Inflammatory macrophage treated with lipopolysaccharide for 1 hour (primary cell): ENCODE measurements at places on chromosomes 1 and 21.

GRCh38 chr1:178506177-178506576 lies 6.7 kb upstream of the TEX35 start:
- no peak for DNase-seq

DNA sequence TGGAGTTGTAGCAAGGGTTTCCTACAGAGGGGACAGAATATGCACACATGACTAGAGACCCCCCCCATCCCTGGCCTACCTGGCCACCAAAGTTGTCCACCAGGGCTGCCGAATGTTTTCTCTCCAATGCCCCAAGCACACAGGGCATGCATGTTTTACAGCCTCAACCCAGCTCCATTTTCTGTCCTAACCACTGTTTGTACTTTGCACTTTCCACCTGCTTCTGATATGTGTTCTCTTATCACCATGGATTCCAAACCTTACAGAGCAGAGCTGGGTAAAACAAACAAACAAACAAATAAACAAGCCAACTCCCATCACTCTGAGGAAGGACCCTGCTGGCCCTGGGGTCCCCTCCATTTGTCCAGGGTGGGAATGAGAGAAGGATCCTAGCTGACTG lies 27.3 kb downstream of the CLIC6 start:
- DNase-seq, result no peak

GRCh38 chr1:245871915-245872314 lies 635.2 kb downstream of the SMYD3 start:
- DNase-seq, result no peak

- no peak for DNase-seq
Measured at GRCh38 chr1:3304246-3304645, 150.2 kb upstream of the ARHGEF16 start.

- no peak for DNase-seq
Measured at GRCh38 chr1:116066868-116067565, 44.2 kb upstream of the MAB21L3 start.

DNA sequence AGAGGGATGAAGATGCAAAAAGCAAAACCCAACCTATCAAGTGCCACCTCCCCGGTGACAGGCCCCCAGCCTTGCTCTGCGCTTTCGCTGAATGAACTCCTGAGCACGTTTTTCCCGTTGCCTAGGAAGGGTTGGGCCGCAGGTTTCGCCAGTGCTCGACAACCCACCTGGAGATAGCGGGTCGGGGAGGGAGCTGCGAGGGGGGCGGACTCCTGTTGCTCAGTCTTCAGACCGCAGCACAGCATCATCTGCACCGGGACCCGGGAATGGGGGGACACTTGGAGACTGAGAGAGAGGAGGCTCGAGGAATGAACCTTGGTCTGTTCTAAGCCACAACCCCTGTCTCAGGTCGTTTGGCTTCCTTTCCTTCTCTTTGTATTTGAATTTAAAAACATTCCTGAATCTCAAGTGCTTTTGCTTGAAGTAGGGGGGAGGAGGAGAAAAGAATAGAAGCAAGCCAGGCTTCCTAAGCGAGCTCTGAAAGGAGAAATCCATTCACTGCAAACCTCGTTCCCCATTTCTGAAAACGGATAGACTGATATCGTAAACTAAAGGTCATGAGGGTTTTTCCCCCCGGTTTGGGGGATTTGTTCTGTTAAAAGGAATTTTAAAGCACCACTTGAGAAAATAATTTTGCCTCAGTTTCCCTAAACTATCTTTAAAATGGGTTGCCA lies 1.2 kb downstream of the AK5 start:
- DNase-seq, result no peak

DNA sequence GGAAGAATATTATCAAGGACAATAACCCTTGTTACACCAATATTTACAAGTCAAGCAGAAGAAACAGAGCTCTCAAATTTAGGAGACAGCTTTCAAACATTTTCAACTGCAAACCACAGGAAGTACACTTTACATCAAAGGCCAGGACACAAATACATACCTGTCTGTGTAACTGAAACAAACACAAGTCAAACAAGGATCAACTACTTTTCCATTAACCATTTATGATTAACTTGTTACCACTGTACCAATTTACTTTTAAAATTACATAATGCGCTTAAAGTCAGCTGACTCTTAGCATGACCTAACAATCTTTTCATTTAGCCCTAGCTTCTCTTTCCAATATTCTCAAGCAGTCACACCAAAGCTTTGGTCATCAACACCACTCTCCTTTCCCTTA lies 43.5 kb downstream of the TRIM33 start:
- no peak for DNase-seq

DNA sequence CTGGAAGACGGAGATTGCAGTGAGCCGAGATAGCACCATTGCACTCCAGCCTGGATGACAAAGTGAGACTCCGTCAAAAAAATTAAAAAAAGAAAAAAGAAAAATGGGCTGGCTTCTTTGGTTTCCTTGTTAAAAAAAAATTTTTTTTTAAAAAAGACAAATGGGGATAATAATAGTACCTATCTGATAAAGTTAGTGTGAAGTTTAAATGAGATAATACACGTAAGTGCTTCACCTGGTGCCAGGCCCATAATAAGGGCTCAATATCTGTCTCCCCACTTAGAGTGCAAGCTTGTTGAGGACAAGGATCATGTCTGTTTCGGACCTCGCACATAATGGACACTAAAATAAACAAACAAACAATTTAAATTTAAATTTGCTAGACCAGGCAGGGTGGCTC lies 30.0 kb upstream of the HTR1D start:
- DNase-seq, result no peak

GRCh38 chr1:14435368-14436023 lies 163.0 kb upstream of the KAZN start:
- DNase-seq, result no peak

- DNase-seq, result peak; percentile 24
Measured at GRCh38 chr1:93991271-93991670, 82.0 kb upstream of the GCLM start.

DNA sequence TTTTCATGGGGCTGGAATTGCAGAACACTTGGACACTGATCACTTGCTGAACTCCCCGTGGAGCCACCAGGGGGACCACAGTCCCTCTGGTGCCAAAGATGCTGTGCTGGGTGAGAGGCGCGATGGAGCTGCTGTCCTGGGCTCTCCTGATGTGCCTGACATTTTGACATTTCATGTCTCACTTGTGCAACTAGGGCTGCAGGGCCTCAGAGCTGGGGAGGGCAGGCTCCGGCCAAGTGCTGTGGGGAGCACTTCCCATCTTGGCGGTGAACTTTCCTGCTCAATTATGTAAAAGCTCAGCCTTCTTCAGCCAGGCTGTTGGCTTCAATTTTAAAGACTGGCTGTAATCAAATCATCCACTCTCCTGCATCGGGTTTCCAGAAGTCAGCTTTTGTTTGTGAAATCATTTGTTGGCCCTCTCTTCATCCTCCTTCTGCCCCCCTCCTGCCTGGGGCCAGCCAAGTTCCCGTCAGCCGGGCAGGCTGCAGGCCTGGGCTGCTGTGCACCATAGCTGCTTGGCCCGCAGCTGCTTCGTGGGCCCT lies 36.8 kb downstream of the KCNAB2 start:
- peak; percentile 41 for DNase-seq

DNA sequence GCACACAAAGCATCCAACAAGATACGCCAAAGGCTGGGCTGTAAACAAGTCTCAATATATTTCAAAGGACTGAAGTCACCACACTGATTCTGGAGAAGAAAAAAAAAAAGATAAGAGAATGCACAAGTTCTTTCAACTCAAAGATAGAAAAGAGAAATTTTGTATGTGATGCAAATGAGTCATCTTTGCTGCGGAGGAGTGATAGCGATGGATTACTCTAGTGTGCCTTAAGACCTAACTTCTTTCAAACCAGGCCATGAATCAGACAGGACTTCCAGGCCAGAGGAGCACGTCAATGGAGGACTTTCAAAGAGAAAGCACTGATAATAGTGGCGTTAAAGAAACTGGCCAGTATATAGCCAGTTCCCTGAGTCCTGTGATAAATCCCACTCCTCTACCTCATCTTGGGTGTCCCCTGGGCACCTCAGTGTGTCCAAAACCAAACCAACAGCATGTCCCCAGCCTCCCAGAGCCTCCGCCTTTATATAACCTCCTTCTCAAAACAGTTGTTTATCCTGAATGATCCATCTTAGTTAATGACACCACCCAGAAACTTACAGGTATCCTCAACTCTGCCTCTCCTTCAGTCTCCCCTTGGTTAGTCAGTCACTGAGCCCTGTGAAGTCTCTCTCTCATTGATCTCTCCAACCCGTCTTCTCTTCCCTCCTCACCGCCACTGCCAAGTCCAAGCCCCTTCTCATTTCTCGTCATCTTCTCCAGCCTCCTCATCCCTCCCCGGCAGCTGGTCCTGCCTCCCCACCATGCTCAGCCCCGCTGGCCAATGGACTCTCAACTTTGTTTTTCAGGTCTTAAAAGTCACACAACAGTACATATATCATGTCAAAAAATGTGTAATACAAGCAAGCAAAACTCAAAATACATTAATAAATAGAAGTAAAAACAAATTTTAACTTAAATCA lies 47.2 kb upstream of the IFFO2 start:
- DNase-seq, result no peak

DNA sequence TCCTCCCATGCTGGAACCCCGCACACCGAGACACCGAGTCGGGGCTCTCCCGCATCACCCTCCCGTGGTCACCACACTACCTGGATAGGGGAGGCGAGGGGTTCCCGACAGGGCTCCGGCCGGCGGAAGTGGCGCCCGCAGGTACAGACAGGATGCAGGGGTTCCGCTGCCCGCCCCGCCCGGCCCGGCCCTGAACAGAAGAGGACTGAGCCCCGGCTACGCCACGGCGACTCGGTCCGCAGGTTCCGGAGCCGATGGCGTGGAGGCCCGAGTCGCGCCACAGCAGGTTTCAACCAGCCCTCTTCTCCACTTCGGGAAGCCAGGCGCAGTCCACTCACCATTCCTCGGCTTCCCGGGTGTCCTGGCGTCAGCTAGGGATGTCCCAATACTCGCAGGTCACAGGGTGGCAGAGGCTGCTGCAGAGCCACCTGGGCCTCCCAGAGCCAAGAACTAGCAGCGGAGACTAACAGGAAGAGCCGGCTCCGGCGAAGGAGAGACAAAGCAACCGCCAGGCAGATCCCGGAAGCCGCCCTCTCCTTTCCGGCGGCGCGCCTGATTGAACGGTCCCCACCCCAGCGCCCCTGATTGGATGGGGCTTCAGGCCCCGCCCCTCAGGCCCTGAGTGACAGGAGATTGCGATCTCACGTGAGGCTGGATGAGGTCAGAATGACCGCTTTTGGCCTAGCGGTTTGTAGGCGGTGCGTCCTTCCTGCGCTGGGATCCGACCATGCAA lies at the start of gene ZNF669:
Gene ZNF669, minus strand, starts transcription at position 498 of the 733 bp plus-strand sequence. Its CDS starts 157 bp downstream, at position 341.
- DNase-seq, result peak; percentile 97

- no peak for DNase-seq
Measured at GRCh38 chr1:161402446-161402845, 34.8 kb upstream of the CFAP126 start.

DNA sequence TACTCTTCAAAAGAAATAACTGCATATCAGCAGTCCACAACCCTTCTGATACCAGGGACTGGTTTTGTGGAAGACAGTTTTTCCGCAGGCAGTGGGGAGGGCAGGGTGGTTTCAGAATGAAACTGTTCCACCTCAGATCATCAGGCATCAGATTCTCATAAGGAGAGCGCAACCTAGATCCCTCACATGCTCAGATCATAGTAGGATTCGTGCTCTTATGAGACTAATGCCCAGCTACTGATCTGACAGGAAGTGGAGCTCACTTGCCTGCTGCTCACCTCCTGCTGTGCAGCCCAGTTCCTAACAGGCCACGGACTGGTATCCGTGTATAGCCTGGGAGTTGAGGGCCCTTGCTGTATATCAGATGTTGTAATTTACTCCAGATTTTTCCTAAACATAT lies 11.5 kb downstream of the RO60 start:
- DNase-seq, result no peak

GRCh38 chr1:7187112-7187493 lies 401.8 kb downstream of the CAMTA1 start:
- no peak for DNase-seq

DNA sequence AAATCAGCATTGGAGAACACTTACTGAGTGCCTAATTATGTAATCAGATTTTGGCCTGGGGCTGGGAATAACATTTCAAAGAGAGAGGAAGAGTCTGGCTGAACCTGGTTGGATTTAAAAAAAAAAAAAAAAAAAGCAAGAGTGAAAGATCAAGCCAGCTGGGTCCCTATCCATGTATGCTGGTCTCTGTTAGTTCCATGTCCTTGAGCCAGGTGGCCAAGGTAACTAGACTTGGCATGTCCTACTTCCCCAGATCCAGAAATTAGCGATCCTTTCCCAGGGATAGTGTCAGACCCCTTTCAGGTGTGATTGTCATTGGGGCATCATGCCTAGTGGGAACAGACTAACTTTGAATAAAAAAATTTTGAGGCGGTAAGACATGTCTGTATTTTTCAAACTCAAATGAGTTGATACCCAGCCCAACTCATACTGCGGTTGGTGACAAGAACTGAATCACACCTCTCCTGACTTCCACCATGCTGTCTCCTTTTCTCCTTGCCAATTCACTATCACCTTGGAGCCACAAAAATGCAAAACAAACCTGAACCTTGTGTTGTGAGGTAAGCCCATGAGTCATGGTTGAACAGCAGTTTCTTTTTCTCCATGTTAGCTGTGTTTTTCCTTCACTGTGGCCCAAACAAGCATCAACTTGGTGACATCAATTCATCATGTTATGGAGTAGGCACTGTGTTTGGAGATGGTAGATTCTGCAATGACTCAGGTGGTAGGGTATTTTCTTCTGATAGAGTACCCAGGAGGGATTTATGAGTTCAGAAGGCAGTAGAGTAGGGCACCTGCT lies 24.5 kb upstream of the PPP2R5A start:
- DNase-seq, result no peak
